ENCODE measurements at places on chromosomes 11 and 22. TPM values are rescaled to one million over a fixed set of nuclear protein-coding genes. Genes with fewer than 3 reads are reported as not detected.

DNA sequence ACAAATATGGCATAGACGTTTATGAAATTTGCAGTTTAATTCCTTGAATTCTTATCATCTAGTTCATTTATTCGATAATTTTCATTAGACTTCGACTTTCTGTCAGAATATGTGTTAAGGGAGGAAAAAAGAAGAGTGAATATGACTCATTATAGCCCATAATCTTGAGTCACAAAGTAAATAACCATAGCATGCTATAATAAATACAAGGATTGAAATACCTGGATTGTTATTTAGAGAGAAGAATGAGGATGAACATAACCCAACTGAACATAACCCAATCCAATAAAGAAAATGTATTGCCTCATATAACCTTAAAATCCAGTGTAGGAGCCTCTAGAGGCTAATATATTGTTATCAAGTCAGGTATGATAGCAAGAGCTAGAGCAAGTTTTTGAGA lies 1858.3 kb upstream of the RAG2 start:
- DNase-seq: no peak

DNA sequence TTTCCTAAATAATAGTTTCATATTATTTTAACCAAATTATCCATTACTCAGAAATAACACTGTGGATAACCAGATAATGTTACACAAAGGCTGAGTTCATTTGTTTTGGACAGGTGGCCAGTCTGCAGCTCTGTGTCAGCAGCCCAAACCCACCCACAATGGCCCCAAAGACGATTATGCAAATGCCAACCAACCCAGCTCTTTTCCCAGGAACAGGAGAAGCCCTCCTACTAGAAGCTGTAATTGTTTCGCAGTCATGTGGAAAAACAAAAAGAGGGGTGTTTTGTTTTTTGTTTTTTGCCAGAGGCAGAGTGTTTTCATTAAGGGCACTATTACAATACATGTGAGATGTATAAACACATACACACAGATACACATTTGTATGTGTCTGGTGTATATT lies 102.1 kb downstream of the FCHSD2 start:
- DNase-seq: no peak

DNA sequence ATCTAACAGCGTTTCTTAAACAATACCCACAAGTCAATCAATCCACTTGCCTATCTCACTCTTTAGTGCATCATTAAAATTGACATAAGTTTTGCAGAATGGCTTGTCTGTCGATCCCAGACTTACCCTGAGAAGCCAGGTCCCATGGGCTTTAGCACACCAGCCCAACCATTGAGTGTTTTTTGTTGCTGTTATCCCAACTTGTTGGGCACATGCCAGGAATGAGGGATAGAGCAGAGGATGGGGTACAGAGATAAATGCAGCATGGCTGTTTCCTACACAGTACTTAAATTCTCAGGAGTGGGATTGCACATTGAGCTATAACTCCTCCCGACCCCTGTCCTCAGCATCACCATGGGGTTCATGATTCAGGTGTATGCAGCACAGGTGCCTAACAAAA lies 64.2 kb upstream of the RASSF10 start:
- no peak for DNase-seq

DNA sequence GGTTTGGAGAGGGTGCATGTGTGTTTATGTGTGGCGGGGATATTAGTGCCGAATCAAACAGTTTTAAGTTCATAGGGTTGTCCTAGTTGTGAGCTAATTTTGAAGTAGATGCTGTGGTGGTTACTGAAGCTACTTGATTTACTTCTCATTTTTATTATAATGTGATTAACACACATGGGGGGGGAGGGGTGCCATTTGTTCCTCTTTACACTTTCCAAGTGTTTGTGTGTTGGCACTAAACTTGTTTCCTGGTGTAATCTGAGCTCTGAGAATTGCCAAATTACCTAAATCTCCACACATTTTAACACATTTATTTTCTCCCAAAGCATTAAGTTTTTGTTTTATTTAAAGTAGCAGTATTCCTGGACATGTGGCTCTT lies 60.1 kb downstream of the ZNRF3 start:
- no peak for DNase-seq

DNA sequence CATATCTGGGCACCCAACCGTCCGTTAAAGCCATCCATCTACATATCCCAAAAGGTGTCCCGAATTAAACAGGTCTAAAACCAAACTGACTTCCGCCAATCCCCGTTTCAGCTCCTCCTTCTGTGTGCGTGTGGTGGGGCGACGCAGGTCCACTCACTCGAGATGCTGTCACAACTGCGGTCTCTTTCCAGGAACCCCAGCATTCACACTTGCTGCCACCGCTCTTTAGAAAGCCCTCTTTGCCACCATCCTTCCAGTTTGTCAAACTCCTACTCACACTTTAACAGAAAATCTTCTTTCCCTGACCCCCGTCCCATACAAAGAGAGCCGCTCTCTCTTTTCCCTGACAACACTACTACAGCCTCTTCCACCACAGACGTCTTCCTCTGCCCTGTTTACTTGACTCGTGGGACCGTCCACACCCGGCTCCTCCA lies 467 bp downstream of the ESS2 start:
- peak; percentile 11 for DNase-seq

- peak; percentile 97 for DNase-seq
These were observed 101.1 kb downstream of the MICAL3 start for GRCh38 chr22:17922925-17923903.

GRCh38 chr11:35524780-35525179 lies 636 bp downstream of the PAMR1 start:
- DNase-seq: peak; percentile 38

- no peak for DNase-seq
These were observed 104.1 kb downstream of the ETS1 start for GRCh38 chr11:128483211-128483788.

GRCh38 chr22:19152942-19153883 lies 3.1 kb upstream of the GSC2 start:
- DNase-seq: no peak

Gene ANKK1
- polyA plus RNA-seq: not detected

Gene CASP4
- polyA plus RNA-seq: 217 TPM
